Activated CD8-positive, alpha-beta memory T cell treated with anti-CD3 and anti-CD28 coated beads for 1 hour (primary cell): ENCODE measurements at places on chromosomes 2 and 18.
A peak's percentile ranks its signal among the peaks of the same experiment; 100 is the strongest.

DNA sequence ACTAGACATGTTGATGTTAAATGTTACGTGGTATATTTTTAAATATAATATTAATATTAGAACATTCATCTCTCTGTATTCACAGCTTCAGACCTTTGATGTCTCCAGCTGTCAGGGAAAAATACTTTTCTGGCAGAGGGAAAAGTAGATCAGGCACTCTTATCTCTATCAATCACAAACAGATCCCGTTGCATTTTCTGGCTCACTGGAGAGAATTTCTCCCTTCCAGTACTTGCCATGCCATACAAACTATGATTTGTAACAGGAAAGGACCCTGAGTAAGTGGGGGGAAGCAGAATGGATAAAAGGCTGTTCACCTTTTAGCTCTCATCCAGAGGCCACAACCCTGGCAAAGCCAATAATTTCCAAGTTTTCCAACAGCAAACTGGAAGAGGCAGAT is 158.0 kb downstream of the TCF4 start:
- DNase-seq: no peak

DNA sequence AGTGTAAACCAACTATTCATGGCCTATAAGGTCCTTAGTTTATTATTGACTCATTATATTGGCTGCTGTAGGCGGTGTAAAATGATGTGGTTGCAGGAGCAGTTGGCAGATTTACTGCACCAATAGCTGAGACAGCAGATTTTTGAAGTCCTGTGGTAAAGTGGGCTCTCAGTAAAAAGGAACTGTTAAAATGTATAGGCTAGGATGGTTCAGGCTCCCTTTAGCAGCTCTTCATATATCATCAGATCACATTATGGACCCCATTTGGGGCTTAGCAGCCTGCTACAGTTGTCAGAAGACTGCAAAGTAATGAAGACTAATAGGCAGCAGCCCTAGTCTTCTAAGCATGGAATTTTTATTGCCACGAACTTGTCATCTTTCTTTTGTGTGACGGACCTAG is 27.8 kb downstream of the MTX2 start:
- no peak for DNase-seq

GRCh38 chr18:13435586-13436333 is 217.2 kb downstream of the LDLRAD4 start:
- no peak for DNase-seq

- no peak for DNase-seq
Observed at GRCh38 chr2:119455066-119455718, 23.5 kb downstream of the TMEM37 start.

- no peak for DNase-seq
Observed at GRCh38 chr18:37055137-37055802, 226.3 kb downstream of the KIAA1328 start.

DNA sequence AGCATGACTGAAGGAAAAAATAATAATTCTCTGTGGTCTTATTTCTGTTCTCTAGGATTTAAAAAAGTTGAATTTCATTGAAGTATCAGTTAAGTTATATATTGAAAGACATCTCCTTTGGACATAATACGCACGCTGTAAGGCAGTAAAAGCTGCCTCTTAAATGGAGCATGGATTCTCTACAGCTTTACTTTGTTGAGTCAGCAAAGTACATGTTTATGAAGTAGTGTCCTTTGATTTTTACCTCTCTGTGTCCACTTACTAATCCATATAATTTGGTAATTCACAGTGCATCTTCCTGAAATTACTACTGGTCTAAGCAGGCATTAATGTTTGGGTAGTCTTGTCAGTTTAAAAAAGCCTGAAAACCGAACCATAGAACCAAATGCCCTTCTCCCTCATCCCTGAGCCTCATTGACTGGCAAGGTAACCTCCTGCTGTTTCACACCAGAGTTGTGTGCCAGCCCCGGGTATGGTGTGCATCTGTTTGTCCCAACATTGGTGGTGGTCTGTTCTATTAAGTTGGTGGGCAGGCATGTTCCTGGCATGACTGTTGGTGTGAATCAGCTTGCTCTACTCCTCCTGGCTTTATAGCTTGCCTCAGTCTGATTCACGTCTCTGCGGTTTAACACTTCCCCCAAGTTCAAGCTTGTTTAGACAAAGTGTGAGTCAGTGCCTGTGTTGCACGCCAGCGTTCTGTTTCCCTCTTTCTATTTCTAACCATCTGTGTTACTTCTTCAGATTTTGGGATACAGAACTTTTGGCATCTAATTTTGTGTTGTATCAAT is 71.0 kb upstream of the ITM2C start:
- peak; percentile 41 for DNase-seq

- DNase-seq: no peak
Observed at GRCh38 chr2:181798022-181798421, 93.5 kb upstream of the ITPRID2 start.

GRCh38 chr2:37786854-37787253 is 115.4 kb upstream of the CDC42EP3 start:
- no peak for DNase-seq

- no peak for DNase-seq
Observed at GRCh38 chr2:178836807-178837206, 29.6 kb upstream of the TTN start.

DNA sequence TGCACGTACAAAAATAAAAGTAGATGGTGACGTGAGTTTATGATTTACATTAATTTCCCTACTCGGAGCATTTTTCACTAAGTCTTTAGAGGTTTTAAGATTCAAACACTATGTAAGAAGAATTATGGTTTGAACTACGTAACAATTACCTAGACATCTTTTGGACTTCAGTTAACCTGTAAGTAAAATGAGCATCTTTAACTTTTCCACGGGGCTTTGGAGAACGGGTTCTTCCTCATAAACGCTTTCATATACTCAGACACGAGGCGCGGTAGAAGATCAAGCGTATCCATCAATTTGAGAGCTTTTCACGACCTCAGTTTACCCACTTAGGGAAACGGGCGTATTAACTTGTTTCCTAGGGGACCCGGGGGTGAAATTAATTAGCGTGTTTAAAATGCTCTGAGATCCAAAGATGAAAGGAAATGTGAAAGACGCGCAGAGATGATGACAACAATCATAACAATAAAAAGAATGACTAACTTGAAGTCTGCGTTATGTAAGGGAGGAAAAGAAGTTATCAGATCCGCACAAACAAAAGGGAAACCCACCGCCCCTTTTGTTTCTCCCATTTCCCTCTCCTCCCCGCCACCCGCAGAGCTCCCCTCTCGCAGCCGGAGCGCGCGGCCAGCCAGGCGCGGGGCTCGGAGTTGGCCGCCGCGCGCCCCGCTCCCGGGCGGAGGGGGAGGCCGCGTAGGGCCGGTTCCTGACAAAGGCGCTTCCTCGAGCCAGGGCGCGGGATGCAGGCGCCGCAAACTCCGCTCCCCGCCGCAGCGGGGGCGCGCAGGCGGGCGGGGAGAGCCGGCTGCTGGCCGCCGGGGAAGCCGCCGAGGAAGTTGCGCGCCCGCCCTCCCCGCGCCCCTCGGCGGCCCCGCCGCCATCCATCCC is 807 bp downstream of the PELI1 start:
- no peak for DNase-seq

- DNase-seq: no peak
Observed at GRCh38 chr18:46072376-46072867, 362 bp upstream of the PSTPIP2 start.

DNA sequence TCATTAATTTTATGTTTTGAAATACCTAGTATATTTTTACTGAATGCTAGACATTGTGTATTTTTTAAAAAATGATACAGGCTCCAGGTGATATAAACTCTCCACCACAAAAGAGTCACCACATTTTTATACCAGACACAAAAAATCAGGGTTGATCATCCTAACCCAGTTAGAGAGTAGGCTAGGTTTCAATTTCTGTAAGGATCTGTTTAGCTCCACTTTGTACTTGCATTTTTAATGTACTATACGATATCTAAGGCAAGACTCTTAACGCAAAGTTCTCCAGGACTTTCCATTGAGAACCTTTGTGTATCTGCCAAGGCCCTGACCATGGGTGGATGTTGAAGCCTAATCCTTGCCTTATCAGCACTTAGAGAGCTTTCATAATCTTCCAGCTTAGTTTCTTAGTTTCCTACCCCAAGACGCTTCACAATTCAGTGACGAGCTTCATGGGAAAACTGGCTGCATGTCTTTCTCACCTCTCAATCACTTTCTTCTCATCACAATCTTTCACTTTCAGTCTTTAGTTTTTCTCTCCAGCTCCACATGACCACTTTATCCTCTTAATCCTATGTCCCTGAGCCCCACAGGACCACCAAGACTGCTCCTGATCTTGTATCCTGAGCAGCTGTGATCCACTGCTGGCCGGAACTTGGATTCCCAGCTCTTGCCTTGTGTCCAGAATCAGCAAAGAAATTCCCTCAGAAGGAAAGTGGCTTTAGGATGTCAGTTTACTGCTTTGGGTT is 635.8 kb downstream of the RNF144A start:
- no peak for DNase-seq

DNA sequence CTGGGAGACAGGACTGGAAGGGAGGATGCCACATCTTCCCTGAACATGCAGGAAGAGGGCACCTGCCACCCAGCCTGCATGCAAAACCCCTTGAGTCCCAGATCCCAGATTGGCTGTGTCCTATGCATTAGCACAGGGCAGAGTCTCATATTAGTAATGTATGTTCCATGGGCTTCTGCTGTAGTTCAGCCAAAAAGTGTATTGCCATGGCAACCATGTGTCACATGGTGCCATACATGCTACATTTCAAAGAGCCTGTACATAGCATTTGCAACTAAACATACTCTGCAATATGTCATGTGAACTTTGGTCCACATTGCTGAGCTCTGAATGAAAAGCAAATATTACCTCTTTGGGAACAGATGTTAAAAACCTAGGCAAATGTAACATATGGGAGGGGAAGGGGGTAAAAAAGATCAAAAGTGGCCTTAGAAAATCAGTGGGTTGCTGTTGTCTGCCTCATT is 78.4 kb downstream of the DPP4 start:
- DNase-seq: no peak

DNA sequence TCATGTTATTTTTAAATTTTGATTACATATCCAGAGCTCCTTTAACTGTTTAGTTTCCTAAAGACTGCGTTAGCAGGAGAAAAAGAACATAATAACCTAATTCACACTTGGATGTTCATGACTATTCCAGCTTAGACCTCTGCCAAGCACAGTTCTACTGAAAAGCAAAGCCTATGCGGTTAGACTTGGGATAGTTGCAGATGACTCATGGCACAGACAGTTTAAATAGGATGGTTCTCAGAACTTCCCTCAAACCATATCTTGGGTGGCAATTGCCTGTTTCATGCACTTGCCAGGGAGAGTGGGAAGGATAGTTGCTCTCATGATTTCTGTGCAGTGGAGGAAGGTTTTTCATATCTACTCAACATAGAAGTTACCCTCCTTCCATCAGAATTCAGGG is 149.7 kb upstream of the KLHL29 start:
- no peak for DNase-seq
